ENCODE measurements at places on chromosomes 4 and X.

- no peak for DNase-seq
Observed at GRCh38 chr4:147198411-147199051, 252.9 kb upstream of the TTC29 start.

DNA sequence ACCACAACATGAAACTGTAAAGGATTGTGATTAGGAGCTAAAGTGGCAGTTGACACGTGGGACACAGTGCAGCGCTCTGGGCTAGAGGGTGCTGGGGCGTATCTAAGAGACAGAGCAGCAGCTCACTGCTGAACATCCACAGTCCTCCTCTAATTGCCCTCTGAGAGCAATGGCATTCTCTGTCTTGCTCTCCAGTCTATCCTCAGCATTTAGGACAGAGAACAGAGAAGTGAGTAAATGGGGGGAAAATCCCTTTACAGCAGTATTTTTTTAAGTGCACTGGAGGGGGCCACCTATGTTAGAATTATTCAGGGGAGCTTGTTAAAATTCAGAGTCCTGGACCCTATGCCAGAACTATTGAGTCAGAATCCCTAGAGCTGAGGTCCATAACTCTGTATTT, 4.2 kb upstream of the TMEM154 start:
- DNase-seq = no peak

DNA sequence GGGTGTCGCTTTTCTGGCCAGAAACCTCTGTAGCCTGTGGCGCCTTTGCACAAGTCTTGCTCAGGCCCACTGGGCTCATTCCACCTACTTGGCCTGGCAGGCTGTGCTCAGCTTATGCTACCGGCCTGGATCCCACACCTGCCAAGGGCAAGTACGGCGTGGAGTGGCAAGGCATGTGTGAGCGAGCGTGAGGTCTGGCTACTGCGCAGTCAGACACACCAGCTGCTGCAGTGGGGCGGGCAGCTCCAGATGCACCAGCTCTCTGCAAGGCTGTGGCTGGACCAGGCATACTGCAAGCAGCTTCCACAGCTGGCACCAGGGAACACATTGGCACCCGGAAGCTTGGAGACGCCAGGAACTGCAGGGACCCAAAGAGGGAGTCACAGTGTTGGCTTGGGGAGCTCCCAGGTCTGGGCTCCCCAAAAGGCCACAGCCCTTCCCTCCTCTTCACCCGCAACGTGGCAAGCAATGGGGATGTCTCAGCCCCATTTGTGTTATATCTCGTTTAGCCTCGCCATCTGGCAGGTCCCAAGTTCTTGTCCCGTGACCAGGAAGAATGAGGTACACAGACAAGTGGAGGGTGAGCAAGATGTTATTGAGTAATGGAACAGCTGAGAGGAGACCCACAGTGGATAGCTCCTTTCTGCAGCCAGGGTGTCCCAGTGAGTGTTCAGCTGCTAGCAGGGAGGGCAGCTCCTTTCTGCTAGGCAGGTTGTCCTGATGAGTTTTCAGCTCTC, 3.8 kb upstream of the FBXW7 start:
- DNase-seq = no peak

GRCh38 chr4:39375478-39375877, 9.3 kb upstream of the RFC1 start:
- no peak for DNase-seq

DNA sequence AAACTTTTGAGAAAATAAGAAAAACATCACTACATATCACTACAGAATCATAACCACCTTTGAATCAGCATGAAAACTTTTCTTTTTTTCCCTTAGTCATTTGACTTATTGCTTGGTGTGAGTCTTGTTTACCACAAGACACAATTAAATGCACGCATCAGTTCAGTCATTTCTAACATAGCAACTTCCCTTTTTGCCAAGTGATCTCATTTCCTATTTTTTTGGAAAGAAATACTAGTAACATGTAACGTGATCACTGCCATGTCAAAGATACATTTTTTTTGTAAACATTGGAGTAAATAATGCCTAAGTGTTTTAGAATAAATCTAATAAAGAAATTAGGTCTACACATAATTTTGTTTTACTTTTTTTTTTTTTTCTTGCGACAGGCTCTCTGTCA, 5.1 kb upstream of the CXCL8 start:
- DNase-seq = no peak

- DNase-seq = no peak
Observed at GRCh38 chr4:110748071-110748470, 125.2 kb upstream of the PITX2 start.

DNA sequence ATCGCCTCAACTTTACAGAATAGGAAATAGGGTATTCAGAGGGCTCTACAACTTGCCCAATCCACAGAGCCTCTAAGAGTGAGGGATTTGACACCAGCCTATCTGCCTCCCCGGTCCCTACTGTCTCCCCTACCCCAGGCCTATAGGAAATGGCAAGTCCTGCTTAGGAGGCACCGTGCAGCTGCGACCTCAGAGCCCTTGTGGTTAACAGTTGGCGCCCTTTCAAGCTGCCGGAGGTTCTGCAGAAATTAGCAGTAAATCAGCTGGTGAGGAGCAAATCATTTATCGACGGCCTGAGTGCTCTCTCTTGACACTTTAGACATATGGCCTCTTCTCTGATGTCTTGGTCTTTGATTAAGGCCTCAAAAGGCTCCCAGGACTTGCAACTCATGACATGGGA, 96.9 kb downstream of the CLNK start:
- DNase-seq = no peak

DNA sequence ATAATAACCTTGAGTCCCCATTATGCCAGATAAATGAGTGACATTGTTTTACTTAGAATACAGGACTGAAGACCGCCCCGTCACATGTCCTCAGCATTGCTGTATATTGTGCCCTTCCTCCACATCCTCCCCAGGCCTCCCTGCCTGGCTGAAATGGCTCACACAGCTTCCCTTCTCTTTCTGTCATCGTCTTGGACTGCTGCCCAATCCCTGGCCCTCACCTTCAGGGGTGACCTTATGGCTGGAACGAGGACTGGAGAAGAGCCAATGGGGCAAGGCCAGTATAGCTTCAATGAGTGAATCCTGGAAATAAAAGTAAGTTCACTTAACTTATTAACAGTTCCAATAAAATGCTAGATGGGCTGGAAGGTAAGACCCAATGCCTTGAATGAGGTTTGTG, 2.7 kb downstream of the KCNE5 start:
- no peak for DNase-seq

GRCh38 chrX:97389761-97390192, 506.1 kb downstream of the RPA4 start:
- no peak for DNase-seq

GRCh38 chr4:113043591-113043990, 5.9 kb upstream of the ANK2 start:
- DNase-seq = no peak

DNA sequence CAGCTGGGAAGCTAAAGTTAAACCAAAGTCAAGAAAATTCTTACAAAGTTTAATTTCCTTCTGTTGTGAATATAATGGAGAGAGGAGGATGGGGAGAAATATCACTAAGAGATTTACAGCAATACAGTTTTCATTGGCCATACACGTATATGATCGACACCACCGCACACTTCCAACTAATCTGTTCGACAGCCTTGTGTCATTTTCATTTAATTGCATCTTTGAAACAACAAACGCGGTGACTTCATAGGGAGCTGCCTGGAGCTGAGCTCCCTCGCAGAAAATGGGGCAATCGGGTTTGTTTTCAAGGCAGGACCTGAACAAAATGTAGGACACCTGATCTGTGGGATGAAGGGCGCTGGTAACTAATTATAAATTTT, 1.3 kb downstream of the PTPN13 start:
- DNase-seq = no peak
